HT1080 (cell line): ENCODE measurements at places on chromosomes 1 and 21. TPM values are rescaled to one million over a fixed set of nuclear protein-coding genes. Genes with fewer than 3 reads are reported as not detected.

MR1 gene
- 1.4 and 3.1 TPM in 2 replicates for total RNA-seq

TEX38 gene
- not detected in 2 replicates for total RNA-seq

CNKSR1 gene
- 0.10 and 0.26 TPM in 2 replicates for total RNA-seq

MRTO4 gene
- total RNA-seq, result 102 and 110 TPM in 2 replicates

S100A2 gene
- 79.0 and 143 TPM in 2 replicates for total RNA-seq

FNDC10 gene
- 0.20 and 0.66 TPM in 2 replicates for total RNA-seq

KRTAP19-2 gene
- not detected in 2 replicates for total RNA-seq

CELA3A gene
- total RNA-seq, result not detected in 2 replicates

NCMAP gene
- total RNA-seq, result not detected in 2 replicates
